Nephron progenitor cell (in vitro differentiated cells): ENCODE measurements at places on chromosomes 3 and 15.

GRCh38 chr15:57033715-57034439, 115.4 kb downstream of the TCF12 start:
- no peak for DNase-seq

- DNase-seq: no peak
These were observed 24.4 kb downstream of the NR2F2 start for GRCh38 chr15:96354731-96355567.

GRCh38 chr3:55868347-55868746, 381.2 kb upstream of the WNT5A start:
- no peak for DNase-seq

DNA sequence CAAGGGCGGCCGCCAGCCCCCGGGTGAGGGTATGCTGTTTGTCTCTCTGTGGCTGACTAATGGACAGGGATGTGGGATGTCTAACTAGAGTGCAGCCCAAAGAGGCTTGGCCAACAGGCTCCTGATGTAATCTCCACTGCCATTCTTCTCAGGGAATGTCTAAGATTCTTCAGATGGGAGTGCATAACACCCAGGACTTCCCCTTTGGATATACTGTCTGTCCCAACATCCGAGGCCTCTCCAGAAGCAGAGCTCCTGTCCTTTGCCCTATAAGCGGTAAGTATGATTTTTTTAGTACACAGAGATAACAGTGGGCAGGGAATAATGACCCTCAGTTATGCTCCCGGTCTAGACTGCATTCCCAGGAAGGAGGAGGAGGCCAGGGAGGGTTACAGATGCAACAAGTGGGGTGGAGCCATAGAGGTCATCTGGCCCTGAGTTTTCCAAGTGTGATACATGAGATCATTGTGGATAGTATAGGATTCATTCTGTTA, 62.5 kb upstream of the SLCO2A1 start:
- DNase-seq: no peak

DNA sequence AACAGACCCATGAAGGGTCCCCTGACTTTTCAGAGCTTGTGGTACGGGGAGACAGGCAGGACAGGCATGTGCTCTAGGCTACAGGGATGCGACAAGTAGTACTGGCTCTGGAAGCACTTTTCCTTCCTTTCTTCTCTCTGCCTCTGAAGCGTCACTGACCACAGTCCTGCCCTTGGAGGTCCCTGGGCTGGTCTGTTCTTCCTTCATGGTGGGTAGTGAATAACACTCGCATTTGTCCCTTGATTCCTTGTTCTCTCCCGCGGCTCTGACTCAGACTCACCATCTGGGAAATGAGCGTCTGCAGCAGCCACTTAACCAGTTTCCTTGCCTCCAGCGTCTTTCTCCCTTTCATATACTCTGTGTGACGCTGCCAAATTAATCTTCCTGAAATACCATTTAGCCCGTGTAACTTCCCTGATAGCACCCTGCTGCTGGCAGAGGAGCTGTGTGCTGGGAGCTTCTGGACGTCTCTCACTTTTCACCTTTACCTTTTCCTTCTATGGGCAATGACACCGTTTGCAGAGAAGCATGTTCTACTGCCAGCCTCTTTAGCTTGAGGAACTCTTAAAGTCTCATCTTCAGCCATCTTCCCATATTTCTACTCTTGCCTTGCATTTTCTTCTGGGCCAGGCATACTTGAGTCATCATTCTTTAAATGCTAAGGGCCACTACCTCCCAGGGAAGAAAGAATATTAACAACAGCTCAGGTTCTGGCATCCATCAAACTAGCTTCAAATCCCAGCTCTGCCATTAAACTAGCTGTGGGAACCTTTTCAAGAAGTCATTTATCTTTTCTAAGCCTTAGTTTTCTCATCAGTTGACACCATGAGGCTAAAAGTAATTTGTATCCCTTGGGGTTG, 33.6 kb downstream of the TMEM45A start:
- no peak for DNase-seq

DNA sequence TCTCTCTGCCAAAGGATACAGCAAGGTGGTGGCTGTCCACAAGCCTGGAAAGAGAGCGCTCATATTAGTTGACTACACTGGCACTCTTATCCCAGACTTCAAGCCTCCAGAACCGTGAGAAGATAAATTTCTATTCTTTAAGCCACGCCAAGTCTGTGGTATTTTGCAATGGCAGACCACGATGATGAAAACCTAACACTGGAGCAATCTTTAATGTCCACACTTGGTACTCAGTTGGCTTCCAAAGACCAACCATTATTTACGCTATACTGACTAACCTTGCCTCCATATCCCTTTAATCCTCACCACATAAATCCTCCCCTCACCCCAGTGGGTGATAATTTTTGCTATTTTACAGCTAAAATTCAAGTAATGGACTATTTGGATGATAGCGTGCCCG, 16.9 kb upstream of the LACTB start:
- no peak for DNase-seq
